ENCODE measurements at places on chromosomes 6 and 20. TPM values are rescaled to one million over a fixed set of nuclear protein-coding genes. Genes with fewer than 3 reads are reported as not detected.

Gene ENPP3
- not detected for total RNA-seq

Gene HLA-G
- not detected for total RNA-seq

Gene EYS
- not detected for total RNA-seq

Gene ELOVL2
- 6.6 TPM for total RNA-seq

Gene SLPI
- total RNA-seq = 14.6 TPM

Gene CDSN
- not detected for total RNA-seq

Gene SLC17A2
- not detected for total RNA-seq

All from A549 treated with CpdA at 1 μM for 4 hours (cell line).